ENCODE measurements at places on chromosomes 13 and 19.
A peak's percentile ranks its signal among the peaks of the same experiment; 100 is the strongest.

DNA sequence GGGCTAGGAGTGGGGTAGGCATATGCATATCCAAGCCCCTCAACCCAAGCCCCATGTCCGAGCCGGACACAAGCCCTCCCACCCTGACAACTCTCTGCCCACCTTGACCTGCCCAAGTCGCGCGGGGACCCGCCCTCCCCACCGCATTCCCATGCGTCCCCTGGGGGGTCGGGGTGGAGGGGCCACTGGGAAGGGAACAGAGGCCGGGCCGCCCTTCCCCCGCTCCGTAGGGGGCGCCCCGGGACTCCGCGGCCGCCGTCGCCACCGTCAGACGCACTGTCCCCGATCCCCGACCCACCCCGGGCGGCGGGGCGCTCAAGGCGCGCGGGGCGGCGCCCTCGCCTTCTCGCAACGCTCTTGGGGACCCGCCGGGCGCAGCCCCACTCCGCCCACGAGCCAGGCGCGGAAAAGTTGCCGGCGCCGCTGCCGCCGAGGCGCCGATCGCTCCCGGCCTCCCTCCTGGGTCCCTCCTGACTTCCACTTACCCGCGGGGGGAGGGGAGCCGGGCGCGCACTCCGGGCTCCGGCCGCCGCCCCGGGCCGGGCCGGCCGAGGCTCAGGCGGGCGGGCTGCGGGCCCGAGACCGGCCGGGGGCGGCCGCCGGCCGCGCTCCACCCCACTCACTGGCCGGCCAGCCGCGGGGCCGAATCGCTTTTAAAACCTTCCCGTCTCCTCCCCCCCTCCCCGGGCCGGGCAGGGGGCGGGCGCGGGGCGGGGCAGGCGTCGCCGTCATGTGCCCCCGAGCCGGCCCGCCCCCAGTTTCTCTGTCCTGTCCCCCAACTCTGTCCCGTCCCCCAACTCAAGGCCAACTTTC is 34.4 kb upstream of the NANOS3 start:
- no peak for DNase-seq

- DNase-seq: peak; percentile 44
Observed at GRCh38 chr19:55113570-55114039, 3.8 kb downstream of the PPP1R12C start.

- DNase-seq: no peak
Observed at GRCh38 chr13:41244556-41244955, 18.8 kb downstream of the MTRF1 start.

DNA sequence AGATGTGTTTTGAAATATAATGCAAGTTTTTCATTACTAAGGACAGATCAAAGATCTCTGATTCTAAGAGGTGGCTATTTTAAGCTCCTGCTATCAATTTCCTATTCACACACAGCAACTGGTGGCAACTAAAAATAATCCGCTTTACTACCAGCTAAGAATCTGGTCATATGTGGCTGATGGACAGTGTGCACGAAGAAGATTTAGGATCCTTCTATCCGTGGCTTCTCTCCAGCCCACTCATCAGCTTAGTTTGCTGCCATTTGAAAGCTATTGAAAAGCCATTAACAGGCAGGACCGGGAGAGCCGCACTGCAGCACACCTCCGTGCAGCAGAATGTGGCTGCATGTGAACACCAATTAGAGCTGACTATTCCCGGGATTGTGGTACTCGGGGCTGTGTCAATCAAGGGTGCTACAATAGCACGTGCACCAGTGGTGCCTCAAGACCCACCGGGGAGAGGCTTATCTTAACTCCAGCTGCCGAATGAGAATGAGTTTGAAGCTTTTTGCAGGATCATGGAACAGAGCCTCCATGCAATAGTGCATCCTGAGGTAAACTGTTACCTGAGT is at the start of gene MYO16:
MYO16 (plus strand) TSS at position 431 of the 572 bp plus-strand sequence. CDS start 234 bp downstream, outside the sequence.
- no peak for DNase-seq

DNA sequence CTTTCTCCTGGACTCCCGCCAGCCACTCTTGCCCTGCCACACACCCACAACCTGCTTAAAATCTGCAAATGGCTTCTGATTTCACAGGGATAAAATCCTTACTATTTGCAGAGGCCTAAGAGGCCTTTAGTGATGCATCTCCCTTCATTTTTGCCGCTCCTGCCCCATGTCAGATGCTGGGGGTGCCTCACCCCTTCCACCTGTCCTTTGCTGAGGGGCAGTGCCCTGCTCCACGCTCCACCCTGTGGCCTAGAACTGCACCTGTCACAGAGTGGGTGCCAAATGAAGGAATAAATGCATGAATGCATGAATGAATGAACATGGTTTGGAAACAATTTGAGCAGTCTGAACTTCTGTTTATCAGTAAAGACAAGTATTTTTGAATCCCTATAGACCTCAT is 34.1 kb upstream of the UQCRFS1 start:
- DNase-seq: no peak

- DNase-seq: no peak
Observed at GRCh38 chr13:35984776-35985453, 146.3 kb downstream of the DCLK1 start.

DNA sequence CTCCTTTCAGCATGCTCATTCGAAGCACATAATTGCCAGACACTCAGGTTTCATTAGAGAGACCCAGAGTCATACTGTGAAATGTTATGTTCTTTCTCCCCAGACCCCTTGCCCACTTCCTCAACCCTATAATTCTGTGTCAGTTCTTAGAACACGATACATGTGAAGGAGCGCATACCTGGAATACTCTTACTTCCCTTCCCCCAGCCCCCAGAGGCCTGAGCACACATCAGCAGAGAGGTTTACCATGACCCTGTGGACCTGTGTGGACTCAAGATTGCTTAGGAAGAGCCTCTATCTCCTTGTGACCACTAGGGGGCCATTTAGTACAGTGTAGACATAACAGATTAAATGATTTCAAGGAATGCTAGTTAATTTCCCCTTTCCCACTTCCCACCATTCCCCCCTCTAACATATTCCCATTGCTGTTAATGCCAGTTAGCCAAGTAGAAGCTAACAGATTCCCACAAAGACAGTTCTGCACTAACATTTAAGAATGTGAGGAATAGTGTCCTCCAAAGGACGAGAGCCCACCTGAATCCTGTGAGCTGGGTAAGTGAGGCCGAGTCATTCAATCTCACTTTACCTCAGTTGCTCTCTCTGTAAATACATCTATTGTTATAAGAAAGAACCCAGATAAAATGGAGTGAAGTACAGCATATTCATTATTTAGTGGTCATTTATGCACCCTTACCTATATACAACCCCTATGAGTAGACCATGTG is 154.2 kb upstream of the MAB21L1 start:
- DNase-seq: peak; percentile 44

DNA sequence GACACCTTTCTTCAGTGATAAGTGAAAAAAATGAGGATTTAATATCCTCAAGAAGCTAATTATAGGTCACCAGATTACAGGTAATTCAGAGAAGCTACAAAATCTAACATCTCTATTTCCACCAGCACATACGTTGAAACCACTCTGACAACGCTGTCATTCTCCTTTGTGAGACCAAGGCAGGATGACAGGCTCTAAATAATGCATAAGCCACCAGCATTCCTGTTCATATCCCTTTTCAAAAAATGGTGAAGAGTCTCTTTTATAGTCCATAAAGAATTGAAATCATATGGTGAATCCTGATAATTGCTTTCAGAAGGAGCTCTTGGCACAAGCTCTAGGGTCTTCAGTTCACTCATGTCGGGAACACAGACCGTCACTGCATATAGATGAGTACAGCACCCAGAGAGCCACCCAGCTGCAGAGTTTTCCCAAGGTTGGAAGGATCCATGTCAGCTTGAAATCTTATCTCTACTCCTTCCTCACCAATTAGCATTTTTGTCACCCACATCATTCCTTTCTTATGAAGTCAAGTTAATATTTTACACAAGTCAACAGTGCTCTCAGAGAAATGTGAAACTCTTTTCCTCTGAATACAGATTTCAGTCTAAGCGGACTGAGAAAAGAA is 431.4 kb downstream of the TBC1D4 start:
- DNase-seq: peak; percentile 88

DNA sequence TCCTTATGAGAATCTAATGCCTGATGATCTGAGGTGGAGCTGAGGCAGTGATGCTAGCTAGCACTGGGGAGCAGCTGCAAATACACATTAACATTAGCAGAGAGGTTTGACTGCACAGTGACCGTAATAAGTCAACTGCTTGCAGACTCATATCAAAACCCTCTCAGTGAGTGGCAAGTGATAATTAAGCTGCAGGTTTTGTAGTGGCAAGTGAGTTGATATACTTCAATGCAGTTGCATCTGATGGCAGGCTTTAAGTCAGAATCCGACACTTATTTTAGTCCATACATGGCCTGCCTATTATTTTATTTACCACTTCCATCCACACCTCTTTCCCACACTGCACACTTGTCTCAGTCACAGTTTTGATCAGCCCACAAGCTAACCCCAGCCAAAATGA is 209.2 kb upstream of the IRS2 start:
- no peak for DNase-seq

DNA sequence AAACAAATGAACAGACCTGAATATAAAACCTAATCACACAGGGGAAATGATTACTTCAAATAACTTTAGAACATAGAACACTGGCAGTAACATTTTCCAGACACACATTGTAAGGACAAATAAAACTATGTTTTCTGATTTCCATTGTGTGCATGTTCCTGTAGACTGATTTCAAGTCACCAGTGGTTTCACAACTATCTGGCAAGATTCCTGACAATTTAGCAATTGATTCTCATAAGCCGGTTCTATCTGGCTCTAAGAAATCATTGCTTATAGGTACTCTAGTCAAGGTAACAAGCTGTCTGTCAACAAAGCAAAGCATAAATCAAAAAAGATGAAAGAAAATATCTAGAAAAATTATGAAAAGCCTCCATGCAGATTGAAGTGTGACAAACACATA is 19.6 kb upstream of the PCCA start:
- DNase-seq: no peak

- no peak for DNase-seq
Observed at GRCh38 chr19:50311723-50312635, 17.2 kb downstream of the KCNC3 start.

- no peak for DNase-seq
Observed at GRCh38 chr19:1170938-1171754, 2.9 kb downstream of the SBNO2 start.

DNA sequence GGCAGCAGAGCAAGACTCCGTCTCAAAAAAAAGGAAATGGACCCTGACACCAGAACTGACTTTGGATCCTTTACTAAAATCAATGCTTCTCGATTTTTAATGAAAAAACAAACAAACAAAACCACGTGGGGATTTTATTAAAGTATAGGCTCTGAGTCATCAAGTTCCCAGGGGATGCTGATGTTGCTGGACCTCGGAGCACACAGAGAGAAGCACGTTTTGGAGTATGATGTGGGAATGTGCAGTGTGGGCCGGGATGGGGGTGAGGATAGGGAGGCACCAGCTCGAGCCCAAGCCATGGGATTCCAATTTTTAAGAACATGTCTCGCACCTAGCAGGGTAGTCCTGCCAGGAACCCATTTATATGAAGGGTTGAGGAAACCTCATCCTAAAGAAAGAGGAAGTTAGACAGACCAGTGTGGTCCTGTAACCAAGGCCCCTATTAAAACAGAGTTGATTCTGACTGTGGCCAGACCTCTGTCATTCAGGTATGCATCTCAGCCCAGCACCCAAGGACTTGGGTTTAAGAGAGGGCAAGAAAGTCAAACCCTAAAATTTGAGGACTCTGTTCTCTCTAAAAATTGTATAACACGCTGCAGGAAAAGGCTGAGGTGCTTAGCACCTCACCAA is 6.4 kb downstream of the FLT1 start:
- DNase-seq: no peak

- no peak for DNase-seq
Observed at GRCh38 chr19:3106509-3107141, 12.5 kb downstream of the GNA11 start.

DNA sequence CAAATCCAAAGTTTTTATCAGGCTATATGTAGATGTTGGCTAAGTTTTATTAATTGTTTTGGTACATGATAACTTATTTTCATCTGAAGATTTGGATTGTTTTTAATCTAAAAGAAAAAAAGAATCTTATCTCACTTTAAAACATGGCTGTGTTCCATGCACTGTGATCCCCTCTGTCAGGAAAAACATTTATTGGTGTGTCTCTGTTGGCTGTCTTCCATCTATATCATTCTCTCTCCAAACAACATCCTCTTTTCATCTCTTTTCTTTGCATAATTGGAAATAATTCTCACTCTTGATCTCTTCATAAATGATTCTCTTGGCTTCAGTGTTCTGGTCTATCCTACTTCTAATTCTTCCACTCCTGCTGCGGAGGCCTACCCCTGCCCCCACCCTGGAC is 4.2 kb downstream of the NALCN start:
- no peak for DNase-seq

GRCh38 chr19:58007285-58007684 is 4.7 kb upstream of the ZNF606 start:
- no peak for DNase-seq

GRCh38 chr19:45149129-45149528 is 11.7 kb downstream of the NKPD1 start:
- no peak for DNase-seq

DNA sequence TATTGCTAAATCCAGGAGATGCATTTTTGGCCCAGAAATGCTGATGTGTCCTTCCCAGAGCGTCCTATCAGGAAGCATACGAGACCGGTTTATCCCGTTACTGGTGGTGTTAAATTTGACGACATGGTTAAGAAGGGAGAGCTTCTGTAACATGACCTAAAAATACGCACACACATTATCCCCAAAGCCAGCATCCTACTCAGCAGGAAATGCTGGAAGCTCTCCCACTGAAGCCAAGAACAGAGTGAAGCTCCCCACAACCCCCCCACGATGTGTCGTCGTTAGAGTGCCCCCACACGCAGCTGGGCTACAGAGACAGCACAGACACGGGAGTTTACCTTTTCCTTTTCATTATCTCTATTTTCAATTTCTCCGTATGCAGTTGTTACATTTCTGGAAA is 45.1 kb upstream of the MCF2L start:
- no peak for DNase-seq

Measured in fibroblast of skin of left biceps (primary cell).